IMR-90 (cell line): ENCODE measurements at places on chromosomes 7 and 10.
A peak's percentile ranks its signal among the peaks of the same experiment; 100 is the strongest.

DNA sequence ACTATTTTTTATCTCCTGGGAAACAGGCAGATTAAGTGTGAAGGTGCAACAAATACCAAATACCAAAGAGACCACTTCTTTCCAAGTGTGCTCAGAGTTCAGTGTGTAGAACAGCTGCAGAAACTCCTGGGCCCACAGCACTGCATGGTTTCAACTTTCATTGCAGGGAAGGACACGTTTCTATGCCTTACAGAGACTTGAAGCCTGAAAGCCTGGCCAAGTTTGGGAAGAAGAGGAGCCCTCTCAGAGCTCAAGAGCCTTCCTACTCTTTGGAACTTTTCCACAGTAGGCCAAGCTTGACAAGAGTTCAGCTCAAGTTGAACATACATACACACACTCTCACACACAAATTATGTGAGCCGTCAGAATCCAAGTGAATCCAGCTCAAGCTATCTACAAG, 2.5 kb downstream of the HOXA4 start:
- DNase-seq, result peak; percentile 78

- DNase-seq, result no peak
Observed at GRCh38 chr10:82353381-82353780, 478.4 kb downstream of the NRG3 start.

GRCh38 chr10:32054094-32054493, 2.1 kb downstream of the KIF5B start:
- DNase-seq, result peak; percentile 87

- peak; percentile 99 for DNase-seq
Observed at GRCh38 chr10:6721480-6721879, 141.4 kb upstream of the PRKCQ start.

- DNase-seq, result no peak
Observed at GRCh38 chr7:65820287-65820950, 52.5 kb upstream of the VKORC1L1 start.
